GM23248 (cell line): ENCODE measurements at places on chromosomes 6 and 20. TPM values are rescaled to one million over a fixed set of nuclear protein-coding genes. Genes with fewer than 3 reads are reported as not detected.

Gene SRSF12
- polyA plus RNA-seq: 0.59 and 0.60 TPM in 2 replicates

Gene BPIFB1
- polyA plus RNA-seq: not detected in 2 replicates

Gene XKR7
- polyA plus RNA-seq: not detected in 2 replicates

Gene PLAGL1
- polyA plus RNA-seq: 42.2 and 43.8 TPM in 2 replicates

Gene KCNK15
- polyA plus RNA-seq: 5.2 and 5.7 TPM in 2 replicates

Gene GGTLC1
- not detected in 2 replicates for polyA plus RNA-seq

Gene SLC25A27
- polyA plus RNA-seq: 2.8 and 3.0 TPM in 2 replicates

Gene MROH8
- 0.89 and 1.0 TPM in 2 replicates for polyA plus RNA-seq

Gene SEMG2
- not detected in 2 replicates for polyA plus RNA-seq

Gene LHFPL5
- not detected in 2 replicates for polyA plus RNA-seq

Gene UST
- 10.1 and 11.2 TPM in 2 replicates for polyA plus RNA-seq

Gene FABP7
- polyA plus RNA-seq: not detected in 2 replicates

Gene MDFI
- polyA plus RNA-seq: not detected in 2 replicates

Gene TRIM31
- polyA plus RNA-seq: not detected in 2 replicates

Gene CST2
- polyA plus RNA-seq: 1.5 and 1.6 TPM in 2 replicates

Gene AARS2
- polyA plus RNA-seq: 5.3 and 6.0 TPM in 2 replicates

Gene TBC1D20
- 31.0 and 33.0 TPM in 2 replicates for polyA plus RNA-seq
